Spleen (tissue), 13 donors: ENCODE measurements at places on chromosomes 13 and 19. TPM values are rescaled to one million over a fixed set of nuclear protein-coding genes. Genes with fewer than 3 reads are reported as not detected.

The SMAD9 gene
- 2.0 TPM for total RNA-seq

The ZNF709 gene
- 4.0 TPM for total RNA-seq

The ZNF426 gene
- 15.0 TPM for total RNA-seq

The C13orf46 gene
- 4.2 TPM for total RNA-seq

The CYP4F11 gene
- 0.34 TPM for total RNA-seq

The TTYH1 gene
- total RNA-seq: 0.97 TPM

The DAND5 gene
- not detected for total RNA-seq

The ZNF345 gene
- total RNA-seq: 11.2 TPM

The ICAM4 gene
- total RNA-seq: 1.4 TPM

The PLVAP gene
- total RNA-seq: 391 TPM

The ZNF302 gene
- total RNA-seq: 34.3 TPM

The MLNR gene
- not detected for total RNA-seq
